ENCODE measurements at places on chromosomes 12 and 14.

DNA sequence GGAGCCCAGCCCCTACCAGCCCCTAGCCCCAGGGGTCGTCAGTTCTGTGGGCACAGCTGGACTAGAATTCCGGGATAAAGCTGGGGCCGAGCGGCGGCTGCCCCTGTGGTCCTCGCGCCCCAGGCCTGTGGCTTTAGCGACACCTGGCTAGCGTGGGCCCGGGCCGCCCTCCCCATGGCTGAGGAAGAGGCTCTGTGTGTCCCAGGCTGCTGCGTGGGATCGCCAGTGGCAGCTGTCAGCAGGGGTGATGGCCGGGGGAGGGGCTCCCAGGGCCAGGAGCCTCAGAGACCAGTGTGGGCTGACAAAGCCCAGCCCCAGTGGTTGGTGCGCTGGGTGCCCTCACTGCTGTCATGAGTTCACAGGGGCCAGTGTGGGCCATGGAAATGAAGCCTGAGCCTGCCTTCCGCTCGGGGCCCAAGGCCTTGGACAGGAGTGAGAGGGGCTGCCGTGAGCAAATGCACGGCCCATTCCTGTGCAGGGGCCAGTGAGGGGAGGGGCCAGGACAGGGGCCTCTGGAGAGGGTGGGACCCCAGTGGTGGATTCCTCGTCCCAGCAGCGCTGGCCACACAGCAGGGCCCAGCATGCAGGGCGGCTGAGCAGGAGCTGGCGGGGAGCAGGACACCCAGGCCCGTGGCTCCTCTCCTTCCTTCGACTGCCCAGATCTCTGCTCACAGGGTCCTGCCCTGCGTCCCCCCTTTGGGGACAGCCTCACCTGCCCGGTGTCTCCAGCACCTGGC lies 11.4 kb downstream of the FBRSL1 start:
- DNase-seq = no peak

GRCh38 chr12:9115731-9116559 lies at the start of gene A2M:
Gene A2M (minus strand): TSS chr12:9115919. CDS start chr12:9115849, 70 bp downstream.
- DNase-seq = no peak

- DNase-seq = no peak
Observed at GRCh38 chr12:120971299-120972180, 6.8 kb upstream of the HNF1A start.

GRCh38 chr14:71523630-71524319 lies 408.5 kb upstream of the RGS6 start:
- no peak for DNase-seq
